NCI-H187 treated with DMSO at 0.1 percent for 48 hours (cell line): ENCODE measurements at places on chromosomes 12 and 14.

DNA sequence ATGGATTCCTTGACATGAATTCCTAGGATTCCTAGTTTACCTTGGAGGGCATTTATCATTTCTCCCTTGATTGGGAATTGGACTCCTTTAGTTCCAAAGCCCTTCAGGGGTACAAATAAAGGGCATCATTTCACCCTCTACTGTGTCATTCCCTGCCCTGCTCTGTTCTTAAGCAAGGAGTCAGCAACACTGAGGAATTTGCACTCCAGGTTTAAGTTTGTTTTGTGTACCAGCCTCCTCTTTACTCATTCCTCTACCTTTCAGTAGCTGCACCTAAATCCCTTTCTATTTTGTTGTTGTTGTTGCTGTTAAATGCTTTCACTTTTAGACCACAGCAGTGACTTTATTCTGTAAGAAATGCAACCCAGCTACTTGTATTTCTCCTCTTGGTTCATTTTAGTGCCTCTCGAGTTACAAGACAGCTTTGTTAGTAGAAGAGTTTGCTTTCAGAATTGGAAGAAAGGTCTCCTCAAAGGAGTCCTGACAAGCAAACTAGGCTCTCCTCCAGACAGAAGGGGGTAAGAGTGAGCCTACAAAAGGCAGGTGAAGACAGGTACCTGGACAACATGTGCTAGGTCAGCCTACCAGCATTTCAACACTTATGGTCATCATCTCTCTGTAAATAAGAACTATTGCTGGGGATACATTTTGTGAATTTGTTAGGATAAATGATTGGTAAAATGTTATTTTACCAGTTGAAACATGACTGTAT, 90.0 kb downstream of the RMST start:
- no peak for DNase-seq

- no peak for DNase-seq
Measured at GRCh38 chr12:42143452-42144157, 1.1 kb downstream of the GXYLT1 start.

DNA sequence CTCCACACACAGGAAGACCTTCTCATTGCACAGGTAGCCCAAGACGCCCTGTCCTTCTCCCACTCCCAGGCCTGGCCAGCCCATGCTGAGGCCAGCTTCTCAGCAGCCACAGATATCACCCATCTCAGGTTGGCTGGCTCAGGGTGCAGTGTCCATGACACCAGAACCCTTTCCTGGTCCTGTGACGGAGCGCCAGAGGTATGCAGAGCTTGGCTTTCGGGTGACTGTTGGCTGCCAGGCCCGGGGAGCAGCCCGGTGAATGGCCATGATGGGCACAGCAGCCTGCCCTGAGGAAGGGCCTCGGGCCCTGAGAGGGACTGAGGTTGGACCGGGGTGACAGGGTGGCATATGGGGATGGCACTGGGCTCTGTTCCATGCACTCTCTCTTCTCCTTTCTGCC, 173.4 kb downstream of the TSPAN9 start:
- DNase-seq, result no peak

GRCh38 chr12:80472911-80473500, 29.0 kb downstream of the PTPRQ start:
- no peak for DNase-seq

- no peak for DNase-seq
Measured at GRCh38 chr12:56288705-56289387, 11.3 kb downstream of the CS start.

DNA sequence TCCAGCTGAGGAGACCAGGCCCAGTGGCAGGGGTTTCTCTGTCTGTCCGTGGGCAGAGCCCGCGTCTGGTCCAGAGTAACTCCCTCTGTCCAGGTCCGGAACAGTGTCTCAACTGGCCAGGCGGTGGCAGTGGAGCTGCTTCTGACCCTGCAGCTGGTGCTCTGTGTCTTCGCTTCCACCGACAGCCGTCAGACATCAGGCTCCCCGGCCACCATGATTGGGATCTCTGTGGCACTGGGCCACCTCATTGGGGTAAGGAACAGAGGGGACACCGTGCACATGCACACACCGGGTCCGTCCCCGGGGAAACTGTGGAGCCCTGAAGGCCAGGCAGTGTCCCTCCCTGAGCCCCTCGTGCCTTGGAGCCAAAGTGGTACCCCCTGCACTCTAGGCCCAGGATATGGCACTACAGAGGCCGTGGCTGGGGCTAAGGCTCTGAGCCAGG, 1.5 kb downstream of the AQP6 start:
- DNase-seq, result no peak

GRCh38 chr12:6336889-6337853, 4.7 kb downstream of the TNFRSF1A start:
- no peak for DNase-seq

DNA sequence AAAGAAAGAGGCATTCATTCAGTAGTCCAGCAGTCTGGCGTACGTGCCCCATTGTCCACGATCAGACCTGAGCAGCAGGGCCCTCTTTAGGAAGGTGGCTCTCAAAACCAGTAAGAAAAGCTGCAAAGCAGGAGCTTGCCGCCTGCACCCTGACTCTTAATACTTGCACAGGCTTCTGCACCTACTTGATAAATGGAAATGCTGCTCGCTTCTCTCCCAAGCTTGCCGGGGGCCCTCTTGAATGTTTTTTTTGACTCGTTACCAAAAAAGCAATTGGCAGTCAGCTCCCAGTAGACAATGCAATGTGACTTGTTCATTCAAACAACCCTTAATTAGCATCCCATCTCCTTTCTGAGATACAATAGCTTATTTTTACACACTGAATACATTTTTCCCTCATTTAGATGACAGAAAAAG, 27.2 kb upstream of the PTPRB start:
- no peak for DNase-seq

DNA sequence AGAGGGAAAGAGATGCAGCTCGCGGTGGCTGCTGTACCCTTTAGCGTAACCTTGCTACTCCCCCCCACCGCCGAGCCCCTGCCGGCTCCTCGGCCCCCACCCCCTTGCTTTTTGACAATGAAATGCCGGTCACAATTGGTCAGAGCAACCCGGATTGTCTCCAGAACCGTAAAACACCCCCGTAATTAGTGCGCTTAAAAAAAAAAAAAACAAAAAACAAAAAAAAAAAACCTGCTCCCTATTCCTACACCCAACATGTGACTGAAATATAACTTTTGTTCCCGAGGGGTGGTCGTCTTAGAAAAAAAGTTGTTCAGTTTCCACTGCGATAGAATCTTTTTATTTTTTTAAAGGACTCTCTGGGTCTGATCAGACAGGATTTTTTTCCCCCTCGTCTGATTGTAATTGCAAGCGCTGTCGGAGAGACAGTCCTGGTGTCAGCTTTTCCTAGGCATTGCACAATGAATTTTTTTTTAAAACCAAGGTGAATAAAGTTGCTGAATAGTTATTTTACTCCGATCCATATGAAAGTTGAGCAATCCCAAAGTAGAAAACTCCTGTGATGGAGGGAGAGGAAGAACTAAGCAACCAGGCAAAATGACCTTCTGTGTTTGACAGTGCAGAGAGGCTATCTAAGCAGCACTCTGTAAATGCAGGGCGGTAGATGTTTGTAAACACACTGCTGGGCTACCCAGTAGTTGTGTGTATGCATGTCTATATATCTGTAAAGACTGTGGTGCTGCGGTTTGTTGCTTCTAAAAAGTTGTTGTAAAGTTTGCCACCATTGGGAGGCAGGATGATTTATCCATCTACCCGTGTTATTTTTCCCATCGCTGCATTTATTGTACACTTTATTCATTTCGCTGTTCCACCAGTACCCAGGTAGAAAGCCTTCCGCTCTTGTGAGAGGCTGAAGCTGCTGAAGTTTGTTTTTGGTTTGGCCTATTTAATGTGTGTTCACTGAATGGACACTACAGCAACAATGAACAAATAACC, 1.1 kb downstream of the ETV6 start:
- no peak for DNase-seq

DNA sequence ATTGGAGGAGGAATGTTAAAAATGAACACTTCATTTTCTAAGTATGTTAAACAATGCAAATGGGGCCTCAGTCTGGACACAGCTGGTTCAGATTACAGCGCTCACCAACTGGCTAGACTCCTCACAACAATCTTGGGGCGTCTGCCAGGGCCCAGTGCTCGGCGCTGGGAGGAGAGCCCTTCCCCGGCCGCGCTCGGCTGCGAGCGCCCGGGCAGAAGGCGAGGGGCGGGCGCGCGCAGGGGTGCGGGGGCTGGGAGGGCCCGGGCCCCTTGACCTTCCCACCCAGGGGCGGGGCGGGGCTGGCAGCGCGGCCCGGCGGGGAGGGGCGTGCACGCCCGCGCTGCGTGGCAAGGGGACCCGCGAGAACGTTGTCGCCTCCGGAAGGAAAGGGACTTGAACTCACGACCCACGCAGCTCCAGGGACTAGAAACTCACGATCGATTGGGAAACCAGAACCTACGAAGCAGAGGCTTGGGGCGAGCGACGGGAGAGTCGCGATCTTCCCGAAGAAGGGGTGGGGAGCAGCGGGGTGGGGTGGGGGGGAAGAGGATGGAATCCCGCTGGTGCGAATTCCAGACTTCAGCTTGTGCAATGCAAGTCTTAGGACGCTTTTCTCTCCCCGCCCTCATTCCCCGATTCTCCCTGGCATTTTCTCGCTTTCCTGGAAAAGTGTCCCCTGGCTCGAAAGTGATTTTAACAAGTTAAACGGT, at the start of gene FBLN5:
Gene FBLN5 (minus strand): TSS at position 220 of the 710 bp plus-strand sequence. CDS start 465 bp downstream, outside the sequence.
- DNase-seq, result no peak

DNA sequence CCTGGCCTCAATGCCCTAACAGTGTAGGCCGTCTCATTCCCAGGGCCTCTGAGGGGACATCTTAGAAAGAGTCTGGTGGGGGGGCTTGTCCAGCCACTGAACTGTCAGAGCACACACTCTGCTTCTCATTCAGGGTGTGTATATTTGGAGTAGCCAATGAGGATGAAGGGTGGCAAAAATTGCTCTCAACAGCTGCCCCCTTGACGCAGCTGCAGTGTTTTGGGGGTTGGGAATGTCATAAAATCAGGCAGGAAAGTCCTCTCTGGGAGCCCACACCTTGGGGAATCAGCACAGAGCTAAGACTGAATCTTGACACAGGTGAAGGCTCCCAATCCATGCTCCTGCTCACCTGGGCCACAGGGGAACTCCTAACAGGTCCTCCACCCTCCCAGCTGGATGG, 1.5 kb downstream of the RASAL1 start:
- DNase-seq, result no peak

- no peak for DNase-seq
Measured at GRCh38 chr12:50088577-50089335, 3.6 kb downstream of the SMARCD1 start.

- no peak for DNase-seq
Measured at GRCh38 chr12:125289970-125290369, 224.7 kb downstream of the AACS start.

- no peak for DNase-seq
Measured at GRCh38 chr14:100787659-100788058, 38.3 kb upstream of the MEG3 start.

DNA sequence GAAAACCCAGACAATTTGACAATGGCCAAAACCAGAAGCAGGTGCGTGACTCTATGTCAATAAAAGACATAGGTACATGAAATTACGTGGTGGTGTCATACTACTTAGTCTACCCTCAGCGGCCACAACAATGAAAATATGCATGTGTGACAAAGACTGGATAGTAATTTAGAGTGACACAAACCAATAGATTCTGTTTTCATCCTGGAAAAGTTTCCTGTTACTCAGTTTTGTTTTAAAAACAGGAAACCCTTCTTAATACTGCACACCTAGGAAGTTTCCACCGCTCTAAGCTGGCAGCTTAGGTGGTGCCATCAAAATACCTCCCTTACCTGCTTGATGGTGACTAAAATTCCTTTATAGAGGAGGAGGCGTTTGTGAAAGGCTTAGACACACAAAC, 15.1 kb downstream of the POU6F1 start:
- DNase-seq, result no peak

GRCh38 chr14:21227981-21228380, 41.3 kb downstream of the HNRNPC start:
- no peak for DNase-seq

DNA sequence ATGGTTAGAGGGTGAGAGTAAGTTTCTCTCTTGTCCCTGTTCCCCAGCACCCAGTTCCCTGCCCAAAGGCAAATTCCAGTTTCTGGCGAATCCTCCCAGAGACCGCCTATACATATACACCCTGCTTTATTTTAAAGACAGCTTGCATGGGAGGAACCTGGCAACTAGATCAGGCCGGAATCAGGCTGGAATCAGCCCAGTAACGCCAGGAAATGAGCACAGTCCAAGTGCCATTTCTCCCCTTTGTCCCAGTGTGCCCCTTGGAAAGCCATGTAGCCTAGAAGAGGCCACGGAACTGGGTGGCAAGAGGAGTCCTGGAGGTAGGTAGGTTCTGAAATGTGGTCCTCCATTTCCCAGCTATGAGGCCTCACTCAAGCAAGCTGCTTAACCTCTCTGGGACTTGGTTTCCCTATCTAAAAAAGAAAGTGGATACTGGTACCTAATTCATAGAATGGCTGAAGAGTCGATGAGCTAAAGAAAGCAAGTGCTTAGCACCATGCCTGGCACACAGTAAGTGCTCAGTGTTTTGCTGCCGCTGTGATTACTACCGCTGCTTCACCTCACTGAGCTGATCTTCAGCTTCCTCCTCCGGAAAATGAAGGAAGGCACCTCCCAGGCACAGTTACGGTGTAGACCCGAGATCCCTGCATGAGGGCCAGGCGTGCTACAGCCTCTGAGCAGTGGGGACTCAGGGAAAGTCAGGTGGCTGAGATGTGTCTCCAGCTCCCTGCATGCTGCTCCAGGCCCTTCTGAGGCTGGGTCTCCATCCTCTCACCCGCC, 36.4 kb downstream of the PITPNM2 start:
- DNase-seq, result no peak

- DNase-seq, result no peak
Measured at GRCh38 chr12:93059288-93059687, 130.2 kb upstream of the EEA1 start.

DNA sequence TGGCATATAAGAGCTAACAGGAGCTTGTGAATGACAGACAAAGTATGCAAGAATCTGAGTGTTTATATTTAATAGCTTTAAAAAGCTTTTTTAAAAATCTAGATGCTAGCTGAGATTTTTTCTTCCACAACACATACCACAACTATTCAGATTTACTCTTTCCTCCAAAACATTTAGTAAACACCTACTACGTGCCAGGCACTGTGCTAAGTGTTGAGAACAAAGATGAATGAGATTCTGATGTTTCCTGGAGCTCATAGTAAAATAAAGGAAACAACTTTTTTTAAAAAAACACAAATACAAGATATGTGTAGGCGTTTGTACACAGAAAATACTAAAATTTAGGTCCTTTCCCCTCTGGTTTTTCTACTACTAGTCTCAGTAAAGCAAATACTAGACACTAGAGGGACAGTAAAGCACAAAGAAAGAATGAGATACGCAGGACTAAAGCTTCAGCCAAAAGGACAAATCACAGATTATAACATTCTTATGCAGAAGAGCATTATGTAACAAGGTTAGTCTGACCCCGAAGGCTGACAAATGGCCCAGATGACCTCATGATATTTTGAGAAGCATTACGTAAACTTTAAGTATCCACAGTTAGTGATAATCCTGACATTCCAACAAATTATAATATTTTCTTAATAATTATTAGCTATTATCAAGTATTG, 78.6 kb upstream of the PAWR start:
- DNase-seq, result no peak

DNA sequence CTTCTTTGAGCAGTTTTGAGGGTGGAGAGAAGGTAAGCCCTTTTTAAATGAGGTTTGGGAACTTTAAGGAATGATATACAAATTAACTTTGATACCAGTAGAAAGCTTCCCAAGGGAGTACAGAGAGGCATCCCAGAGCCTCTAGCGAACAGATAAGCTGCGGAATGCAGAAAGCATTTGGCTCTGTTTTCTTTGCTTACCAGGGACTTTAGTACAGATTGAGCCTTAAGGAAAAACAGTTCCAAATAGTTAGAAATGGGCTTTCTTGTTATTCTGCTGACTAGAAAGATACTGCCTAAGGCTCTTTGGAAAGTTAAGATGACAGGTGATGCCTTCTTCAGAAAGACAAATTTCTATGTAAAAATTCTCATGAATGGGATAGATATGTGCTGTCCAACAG, 261.7 kb upstream of the FOXN3 start:
- DNase-seq, result no peak
